ENCODE measurements at places on chromosomes 1 and 21.

- DNase-seq = no peak
Observed at GRCh38 chr1:56507925-56508522, 71.3 kb downstream of the PLPP3 start.

- DNase-seq = no peak
Observed at GRCh38 chr1:46027788-46028573, 104.4 kb downstream of the PIK3R3 start.

DNA sequence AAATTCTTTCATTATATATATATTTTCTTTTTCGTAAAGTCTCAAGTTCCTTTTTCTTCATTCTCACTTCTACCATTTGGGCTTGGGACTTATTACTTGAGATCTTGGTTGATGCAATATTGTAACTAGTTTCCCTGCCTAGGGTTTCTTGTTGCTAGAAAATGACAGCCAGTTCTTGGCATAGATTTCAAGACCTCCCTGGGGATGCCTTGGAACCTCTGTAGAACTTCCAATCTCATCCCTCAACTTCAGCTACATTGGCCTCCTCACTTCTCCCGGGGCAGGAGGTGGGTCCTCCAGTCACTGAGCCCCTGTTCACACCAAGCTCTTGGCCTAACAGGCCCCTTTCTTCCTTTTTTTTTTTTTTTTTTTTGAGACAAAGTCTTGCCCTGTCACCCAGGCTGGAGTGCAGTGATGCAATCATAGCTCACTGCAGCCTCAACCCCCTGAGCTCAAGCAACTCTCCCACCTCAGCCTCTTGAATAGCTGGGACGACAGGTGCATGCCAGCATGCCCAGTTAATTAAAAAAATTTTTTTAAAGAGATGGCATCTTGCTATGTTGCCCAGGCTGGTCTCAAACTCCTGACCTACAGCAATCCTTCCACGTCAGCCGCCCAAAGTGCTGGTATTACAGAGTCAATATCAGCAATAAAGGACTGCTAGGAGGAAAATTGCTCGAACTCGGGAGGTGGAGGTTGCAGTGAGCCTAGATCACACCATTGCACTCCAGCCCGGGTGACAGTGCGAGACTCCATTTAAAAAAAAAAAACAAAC is 33.1 kb downstream of the MAP3K7CL start:
- DNase-seq = peak; percentile 89

DNA sequence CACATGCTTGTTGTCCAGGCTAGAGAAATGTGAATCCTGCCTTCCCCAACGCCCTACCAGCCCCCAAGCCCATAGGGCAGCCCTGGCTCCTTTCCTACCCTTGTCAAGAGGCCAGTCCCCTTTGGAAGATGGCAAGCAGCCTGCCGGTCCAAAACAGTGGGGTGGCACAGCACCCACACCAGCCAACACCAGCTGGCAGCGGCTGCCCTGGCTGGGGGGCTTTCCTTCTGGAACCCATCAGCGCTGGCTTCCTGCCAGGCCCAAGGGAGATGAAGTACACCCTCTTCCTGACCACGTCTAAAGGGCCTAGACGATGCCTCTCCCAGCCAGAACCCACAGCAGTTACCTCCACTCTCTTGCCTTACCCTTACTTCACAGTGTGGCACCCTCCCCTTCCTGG is 24.2 kb downstream of the KCNN3 start:
- DNase-seq = no peak

- DNase-seq = no peak
Observed at GRCh38 chr1:1187938-1188337, 14.3 kb downstream of the TTLL10 start.

DNA sequence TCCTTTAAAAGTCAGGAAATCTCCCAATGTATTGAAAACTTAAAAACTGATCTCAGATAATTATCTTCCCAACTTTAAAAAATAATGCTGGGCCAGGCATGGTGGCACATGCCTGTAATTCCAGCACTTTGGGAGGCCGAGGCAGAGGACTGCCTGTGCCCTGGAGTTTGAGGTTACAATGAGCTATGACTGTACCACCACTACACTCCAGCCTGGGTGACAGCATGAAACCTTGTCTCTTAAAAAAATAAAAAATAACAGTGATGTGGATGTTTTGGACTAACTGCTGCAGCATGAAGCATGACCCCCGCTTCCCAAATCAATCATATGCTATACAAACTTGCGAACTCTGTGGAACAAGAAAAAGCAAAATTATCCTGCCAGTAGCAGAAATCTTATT is 186.3 kb downstream of the RERE start:
- DNase-seq = no peak

GRCh38 chr1:57966751-57967406 is 543.0 kb upstream of the DAB1 start:
- DNase-seq = no peak

DNA sequence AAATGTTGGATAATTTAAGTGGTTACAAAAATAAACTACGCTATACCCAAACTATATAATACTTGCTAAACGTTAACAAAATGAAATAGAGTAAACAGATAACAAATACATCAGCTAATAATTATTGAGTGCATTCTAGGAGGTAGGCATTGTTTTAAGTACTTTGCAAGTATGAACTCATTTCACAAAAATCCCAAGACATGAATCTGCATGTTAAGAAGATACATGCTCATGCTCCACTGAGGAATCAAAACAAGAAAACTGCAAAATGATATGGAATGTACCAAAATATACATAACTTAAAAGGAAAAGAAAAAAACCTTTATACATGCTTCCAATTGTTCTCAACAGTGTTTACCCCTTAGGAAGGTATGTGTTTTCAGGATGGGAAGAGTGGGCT is 2.5 kb downstream of the FRRS1 start:
- DNase-seq = no peak

- no peak for DNase-seq
Observed at GRCh38 chr1:17670587-17671313, 84.4 kb upstream of the ACTL8 start.

GRCh38 chr1:65495137-65495536 is 74.7 kb downstream of the LEPR start:
- no peak for DNase-seq

GRCh38 chr1:166902279-166902678 is 26.2 kb upstream of the TADA1 start:
- peak; percentile 97 for DNase-seq

DNA sequence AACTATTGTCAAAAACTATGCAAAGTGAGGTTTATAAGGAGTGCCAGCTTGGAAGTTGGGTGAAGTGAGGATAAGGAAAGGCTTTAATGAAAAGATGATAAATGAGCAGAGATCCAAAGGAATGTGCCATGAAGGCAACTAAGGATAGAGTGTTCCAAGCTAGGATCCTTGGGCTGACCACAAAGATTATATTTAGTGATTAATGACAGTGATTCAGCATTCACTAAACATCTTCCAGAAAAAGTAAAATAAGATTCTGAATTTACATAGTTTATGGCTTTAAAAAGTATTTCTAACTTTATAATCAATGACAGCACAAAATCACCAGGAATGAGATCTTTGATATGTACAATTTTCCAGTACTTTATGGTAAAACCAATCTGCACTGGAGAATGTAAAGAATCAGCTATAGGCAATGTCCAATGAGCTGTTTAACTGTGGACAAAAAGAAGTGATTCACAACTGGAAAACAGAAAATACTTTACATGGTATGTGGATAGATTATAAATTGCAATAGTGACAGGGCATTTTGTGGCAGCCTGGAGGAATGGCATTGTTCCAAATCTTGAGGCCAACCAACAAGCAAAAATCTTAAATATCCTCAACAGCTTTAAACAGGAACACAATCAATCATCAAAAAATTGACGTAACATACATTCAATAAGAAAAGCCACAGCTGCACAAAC is 91.2 kb upstream of the KCTD3 start:
- no peak for DNase-seq

GRCh38 chr1:110770832-110771231 is 96.1 kb upstream of the KCNA3 start:
- no peak for DNase-seq

DNA sequence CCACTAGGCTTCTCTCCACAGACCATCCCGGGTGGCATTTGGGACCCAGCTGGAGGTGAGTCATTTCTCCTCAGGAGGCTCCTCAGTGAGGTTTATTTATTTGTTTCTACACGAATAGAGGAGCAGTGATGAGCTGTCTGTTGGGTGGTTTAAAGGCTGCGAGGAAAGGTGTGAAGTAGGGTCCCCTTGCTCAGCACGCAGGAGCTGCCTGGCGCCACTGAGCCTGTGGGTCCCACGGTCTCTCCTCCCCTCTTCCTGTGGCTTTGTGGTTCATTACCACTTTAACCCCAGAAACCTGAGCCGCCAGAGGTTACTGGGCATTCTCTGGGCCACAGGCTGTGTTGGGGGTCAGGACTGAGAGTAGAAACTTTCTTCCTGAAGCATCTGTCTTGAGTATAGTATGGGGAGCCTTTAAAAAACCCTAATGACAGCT is 39.9 kb downstream of the IL6R start:
- DNase-seq = no peak

DNA sequence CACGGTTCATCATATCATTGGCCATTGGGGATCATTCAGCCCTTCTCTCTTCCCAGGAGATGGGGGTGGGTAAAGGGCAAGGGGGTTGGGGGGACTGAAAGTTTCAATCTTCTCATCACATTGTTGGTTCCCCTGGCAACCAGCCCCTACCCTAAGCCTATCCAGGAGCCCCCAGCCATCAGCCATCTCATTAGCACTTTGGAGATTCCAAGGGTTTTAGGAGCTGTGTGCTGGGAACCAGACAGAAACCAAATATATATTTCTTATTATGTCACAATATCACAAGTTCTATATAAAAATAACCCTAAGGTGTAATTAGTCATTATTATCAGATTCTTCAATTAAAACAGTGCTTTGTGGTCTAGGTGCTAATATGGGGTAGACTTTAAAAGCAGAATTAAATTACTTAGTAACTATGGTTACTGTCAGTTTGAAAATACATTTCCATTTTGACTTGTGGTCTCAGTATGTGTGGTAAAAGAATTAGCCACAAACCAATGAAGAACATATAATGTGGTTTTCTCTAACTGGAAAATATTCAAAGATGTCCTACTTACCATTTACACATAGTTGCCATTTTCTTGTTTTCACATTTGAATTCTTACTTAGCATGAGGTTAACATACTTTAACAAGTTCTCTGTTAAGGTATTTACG is 28.1 kb downstream of the IL23R start:
- no peak for DNase-seq

DNA sequence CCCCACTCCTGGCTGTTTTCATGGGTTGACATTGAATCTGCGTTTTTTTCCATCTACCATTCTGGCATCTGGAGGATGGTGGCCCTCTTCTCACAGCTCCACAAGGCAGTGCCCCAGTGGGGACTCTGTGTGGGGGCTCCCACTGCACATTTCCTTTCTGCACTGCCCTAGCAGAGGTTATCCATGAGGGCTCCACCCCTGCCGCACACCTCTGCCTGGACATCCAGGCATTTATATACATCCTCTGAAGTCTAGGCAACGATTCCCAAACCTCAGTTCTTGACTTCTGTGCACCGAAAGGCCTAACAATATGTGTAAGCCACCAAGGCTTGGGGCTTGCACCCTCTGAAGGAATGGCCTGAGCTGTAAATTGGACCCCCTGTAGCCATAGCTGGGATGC is 147.9 kb upstream of the FMN2 start:
- DNase-seq = no peak

- no peak for DNase-seq
Observed at GRCh38 chr1:185137896-185138545, 18.7 kb downstream of the TRMT1L start.

DNA sequence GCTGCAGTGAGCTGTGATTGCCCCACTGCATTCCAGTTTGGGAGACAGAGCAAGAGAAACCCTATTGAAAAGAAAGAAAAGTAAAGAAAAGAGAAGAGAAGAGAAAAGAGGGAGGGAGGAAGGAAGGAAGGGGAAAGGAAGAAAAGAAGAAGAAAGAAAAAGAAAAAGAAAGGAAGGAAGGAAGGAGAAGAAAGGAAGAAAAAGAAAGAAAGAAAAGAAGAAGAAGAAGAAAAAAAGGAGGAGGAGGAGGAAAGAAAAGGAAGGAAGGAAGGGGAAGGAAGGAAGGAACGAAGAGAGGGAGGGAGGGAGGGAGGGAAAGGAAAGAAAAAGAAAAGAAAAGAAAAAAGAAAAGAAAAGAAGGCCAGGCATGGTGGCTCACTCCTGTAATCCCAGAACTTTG is 10.2 kb downstream of the SLC5A9 start:
- no peak for DNase-seq

DNA sequence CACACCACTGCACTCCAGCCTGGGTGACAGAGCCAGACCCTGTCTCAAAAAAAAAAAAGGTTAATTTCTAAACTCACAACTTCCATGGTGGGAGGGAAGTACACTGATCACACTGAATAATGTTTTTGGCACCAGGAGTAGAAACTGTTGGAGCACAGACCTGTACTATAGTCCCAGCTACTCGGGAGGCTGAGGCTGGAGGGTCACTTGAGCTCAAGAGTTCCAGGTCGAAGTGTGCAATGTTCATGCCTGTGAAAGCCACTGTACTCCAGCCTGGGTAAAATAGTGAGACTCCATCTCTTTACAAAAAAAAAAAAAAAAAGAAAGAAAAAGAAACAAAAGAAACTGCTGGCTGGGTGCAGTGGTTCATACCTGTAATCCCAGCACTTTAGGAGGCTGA is 35.3 kb downstream of the TMEM50B start:
- DNase-seq = no peak

DNA sequence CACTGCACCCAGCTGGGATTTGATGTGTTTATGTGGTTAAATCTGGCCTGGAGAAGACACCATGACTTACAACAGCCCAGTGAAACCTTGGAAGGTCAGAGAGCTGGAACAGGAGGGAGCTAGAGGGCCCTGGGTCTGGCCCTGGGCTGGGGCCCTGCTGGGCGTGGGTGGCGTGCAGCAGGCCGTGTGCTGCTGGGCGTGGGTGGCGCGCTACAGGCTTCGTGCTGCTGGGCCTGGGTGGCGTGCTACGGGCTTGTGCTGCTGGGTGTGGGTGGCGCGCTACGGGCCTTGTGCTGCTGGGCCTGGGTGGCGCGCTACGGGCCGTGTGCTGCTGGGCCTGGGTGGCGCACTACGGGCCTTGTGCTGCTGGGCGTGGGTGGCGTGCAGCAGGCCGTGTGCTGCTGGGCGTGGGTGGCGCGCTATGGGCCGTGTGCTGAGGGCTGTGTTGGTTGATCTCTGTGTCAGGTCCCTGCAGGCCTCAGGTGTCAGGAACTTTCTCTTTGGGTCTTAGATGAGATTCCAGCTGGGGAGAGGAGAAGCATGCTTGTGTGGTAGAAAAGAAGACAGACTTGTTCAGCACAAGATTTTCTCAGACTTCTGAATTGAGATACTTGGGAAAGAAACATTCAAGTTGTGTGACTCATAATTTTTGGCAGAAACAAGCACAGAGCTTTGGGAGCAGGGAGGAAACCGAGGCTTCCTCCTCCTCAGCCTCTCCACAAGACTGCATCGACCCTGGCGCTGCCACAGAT is 66.0 kb downstream of the COL18A1 start:
- DNase-seq = no peak

DNA sequence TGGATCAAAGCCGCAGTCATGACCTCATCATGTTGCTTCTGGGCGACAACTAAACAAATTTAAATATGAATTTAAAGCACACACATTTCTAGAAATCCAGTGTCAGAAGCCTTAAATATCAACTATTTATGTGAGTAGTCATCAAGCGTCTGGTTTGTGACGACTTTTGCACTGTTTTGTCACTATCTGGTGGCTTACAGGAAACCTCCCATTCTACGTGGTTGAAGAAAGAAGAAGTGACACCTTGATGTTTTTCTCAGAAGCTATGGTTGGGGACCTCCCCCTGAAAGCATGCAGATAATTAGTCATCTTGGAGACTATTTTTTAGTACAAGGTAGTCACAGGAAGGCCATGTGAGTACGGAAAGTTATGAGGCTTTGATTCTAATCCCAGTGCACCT is 58.5 kb downstream of the TENT5C start:
- no peak for DNase-seq

- DNase-seq = no peak
Observed at GRCh38 chr1:221761354-221762002, 19.6 kb upstream of the DUSP10 start.

- no peak for DNase-seq
Observed at GRCh38 chr1:208127792-208128529, 116.2 kb downstream of the PLXNA2 start.

Measured in inflammatory macrophage treated with lipopolysaccharide for 4 hours (primary cell).